Ecto neural progenitor cell (in vitro differentiated cells): ENCODE measurements at places on chromosomes 11 and 22.

- no peak for DNase-seq
Observed at GRCh38 chr11:43786016-43786415, 94.6 kb upstream of the ALKBH3 start.

DNA sequence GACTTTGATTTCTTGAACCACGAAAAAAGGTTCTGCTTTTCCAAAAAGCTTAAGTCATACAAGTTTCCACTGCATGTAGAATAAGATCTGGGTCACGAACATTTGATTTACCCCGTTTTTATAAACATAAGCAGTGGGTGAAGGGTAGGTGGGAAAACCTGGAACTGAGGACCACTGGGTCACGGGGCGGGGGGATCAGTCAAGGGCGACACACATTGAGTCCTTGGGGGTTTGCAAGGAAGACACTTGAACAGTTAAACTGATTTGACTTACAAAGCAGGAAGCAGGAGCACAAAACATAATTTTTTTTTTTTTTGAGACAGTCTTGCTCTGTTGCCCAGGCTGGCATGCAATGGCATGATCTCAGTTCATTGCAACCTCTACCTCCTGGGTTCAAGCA, 10.9 kb downstream of the FADS3 start:
- no peak for DNase-seq

- DNase-seq: no peak
Observed at GRCh38 chr11:26805001-26805400, 83.1 kb upstream of the SLC5A12 start.

GRCh38 chr11:106961048-106961447, 57.2 kb downstream of the GUCY1A2 start:
- DNase-seq: no peak

DNA sequence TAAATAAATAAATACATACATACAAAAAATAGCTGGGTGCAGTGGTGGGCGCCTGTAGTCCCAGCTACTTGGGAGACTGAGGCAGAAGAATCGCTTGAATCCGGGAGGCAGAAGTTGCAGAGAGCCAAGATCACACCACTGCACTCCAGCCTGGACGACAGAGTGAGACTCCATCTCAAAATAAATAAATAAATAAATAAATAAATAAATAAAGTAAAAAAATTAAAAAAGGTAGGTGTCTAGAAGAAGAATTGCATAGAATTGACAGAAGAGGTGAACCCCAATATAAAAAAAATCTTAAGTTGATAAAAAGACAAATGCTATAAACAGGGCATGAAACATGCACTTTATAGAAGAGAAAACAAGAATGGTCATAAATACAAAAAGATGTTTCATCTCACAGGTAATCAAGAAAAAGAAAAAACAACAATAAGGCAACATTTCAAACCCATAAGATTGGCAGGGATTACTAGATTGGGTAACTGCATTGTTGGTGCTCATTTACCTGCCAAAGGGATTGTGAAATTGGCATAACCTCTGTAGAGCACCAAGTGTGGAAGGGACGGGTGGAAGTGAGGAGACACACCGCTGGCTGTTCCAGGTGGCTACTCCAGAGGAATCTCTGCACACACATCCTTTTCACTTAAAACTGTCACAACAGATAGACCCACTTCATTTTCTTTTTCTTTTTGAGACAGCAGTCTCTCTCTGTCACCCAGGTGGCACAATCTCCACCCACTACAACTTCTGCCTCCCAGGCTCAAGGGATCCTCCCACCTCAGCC, 44.7 kb downstream of the NF2 start:
- DNase-seq: no peak

DNA sequence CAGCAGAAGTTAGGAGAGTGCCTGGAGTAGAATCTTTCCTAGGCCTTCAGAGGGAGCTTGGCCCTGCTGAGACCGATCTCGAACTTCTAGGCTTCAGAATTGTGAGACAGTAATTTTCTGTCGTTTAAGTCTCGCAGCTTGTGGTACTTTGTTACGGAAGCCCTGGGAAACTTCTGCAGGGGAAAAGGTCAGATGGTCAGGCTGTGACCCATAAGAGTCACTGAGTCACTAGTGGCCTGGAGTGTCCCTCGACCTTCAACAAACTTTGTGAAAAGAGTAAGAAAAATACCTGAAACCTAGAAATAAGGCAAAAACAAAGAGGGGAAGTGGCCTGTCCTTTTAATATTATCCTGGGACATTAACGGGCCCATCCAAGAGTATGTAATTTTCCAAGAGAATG, 34.6 kb downstream of the CSNK2A3 start:
- DNase-seq: no peak

- no peak for DNase-seq
Observed at GRCh38 chr11:64303109-64304031, 2.0 kb upstream of the ESRRA start.

DNA sequence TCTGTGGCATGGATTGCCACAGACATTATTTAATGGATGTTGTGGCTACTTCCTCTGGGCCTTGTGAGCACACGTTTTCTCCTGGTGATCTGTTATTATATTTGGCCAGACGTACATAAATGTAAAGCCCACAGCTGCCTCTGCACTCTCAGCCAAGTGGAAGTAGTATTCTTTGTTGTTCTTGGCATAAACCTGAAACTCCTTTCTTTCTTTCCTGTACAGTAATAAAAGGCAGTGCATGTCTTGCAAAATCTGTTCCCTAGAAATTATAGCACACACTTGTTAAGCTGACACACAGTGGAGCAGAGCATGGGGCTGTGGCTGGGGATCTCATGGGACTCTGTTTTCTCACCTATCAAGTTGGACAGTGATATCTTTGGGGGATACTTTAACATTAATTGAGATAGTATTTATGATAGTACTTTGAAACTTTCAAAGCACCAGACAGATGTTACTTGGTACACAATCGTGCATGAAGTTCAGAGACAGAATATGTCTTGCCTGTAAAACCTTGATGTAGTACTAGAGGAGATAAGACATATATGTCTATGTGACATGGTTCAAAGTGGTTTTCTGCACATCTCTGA, 20.9 kb downstream of the PANX1 start:
- no peak for DNase-seq

- DNase-seq: no peak
Observed at GRCh38 chr11:96096360-96096759, 172.5 kb upstream of the MTMR2 start.

DNA sequence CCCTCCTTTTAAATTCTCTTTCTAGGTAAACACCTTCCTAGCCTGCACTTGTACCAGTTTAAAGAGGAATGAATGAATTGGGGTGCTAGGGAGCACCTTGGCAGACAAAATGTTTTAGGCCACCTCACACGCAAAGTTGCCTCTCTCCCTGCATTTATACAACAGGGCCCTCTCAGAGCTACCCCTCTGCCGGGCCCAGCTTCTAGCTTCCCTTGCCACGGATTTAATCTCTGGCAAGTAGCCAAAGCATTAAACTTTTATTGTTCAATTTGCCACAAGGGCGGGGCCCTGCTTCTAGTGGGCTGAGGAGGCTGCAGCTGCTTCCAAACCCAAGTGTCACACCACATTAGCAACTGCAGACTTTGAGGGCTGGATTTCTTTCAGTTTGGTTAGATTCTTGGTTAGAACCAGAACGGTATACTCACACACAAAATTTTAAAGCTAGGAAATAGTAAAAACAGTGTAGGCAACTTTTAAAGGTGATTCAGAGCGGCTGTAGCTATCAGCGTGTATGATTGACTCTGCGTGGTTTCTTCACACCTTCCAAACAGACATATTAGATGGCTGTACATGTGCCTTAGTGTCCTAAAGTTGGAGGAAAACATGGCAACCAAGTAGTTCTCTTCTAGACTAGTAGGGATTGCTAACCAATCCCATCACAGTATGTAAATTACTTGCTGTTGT, 6.5 kb downstream of the KREMEN1 start:
- no peak for DNase-seq

DNA sequence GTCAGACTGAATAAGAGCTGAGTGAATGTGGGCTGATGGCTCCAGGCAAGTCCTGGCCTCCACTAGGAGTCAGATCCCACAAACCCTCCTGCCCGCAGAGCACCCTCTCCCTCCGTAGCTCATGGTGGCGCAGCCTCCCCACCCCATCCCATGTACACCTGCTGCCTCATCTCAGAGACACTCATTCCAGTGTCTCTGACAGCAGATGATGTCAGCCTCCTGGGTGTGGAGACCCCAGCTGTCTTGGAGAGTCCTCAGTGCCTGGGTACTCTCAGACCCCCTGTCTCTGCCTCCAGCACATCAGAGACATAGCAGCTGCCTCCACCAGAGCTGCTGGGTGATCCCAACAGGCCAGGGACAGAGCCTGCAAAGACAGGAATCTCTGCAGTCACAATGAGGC, 9.5 kb downstream of the IGLL5 start:
- DNase-seq: no peak

- peak; percentile 71 for DNase-seq
Observed at GRCh38 chr22:39699631-39700360, 129.2 kb downstream of the CACNA1I start.

- DNase-seq: no peak
Observed at GRCh38 chr22:49906799-49907290, 11.4 kb downstream of the ALG12 start.

GRCh38 chr11:46953093-46953492, 16.5 kb downstream of the CSTPP1 start:
- DNase-seq: no peak

- no peak for DNase-seq
Observed at GRCh38 chr22:49790912-49791311, 36.8 kb downstream of the BRD1 start.

DNA sequence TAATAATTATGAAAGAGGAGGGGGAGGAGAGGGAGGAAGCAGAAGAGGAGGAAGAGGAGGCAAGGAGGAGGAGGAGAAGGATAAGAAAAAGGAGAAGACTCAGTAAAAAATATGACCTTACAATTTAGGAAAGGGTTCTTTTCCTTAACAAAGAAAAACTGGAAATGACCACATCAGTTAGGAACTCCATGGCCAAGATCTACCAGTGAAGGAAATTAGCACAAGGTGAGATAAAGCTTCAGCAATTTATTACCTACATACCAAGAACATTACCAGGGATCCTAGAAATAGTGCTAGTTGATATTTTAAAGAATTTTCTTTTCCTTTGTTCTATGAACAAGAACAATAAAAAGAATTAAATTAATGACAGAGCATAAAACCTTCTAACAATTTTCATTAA, 172.7 kb downstream of the LRRC4C start:
- DNase-seq: no peak

DNA sequence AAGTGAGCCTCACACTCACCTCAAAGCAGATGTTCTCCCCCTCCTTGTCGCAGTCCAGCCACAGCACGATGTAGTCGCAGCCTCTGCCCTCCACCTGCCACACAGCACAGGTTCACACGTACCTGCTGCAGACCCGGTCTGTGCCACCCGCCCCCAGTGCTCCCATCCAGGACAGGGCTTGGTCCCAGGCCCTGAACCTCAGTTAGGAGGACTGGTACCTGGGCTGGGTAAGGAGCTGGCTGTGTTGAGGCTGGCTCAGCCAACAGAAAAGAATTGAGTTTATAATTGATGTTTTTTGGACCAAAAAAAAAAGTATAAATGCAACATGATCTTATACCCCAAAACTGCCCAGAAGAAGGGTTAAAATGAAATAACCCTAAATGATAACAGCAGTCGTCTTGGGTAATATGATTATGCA, 10.7 kb downstream of the TOP3B start:
- no peak for DNase-seq

DNA sequence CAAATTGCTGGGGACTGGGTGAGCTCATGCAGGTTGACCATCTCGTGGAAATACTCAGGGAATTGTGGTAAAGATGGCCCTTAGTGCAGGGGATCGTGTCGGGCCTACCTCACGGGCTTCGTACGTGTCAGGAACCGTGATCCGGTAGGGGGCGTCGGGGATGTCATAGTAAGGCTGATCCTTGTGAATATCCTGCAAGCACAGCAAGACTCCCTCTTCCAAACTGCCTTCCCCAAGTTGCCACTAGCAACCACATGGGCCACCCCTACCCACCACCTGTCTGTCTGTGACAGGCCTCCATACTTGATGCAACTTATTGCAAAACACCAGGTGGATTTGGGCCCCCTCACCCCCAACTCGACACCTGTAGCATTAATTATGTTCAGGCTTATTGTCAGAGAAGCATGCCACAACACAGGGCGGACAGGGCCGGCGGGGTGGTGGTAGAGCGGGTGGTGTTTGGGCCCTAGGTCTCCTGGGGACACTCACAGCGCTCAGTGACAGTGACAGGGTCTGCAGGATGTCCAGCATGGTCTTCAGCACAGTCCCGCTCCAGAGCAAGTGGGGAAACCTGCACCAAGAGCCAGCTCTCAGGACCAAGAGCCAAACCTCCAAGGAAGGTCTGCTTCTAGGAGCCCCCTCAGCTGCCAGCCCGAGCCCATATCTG, 22.6 kb upstream of the SERPIND1 start:
- DNase-seq: peak; percentile 64

DNA sequence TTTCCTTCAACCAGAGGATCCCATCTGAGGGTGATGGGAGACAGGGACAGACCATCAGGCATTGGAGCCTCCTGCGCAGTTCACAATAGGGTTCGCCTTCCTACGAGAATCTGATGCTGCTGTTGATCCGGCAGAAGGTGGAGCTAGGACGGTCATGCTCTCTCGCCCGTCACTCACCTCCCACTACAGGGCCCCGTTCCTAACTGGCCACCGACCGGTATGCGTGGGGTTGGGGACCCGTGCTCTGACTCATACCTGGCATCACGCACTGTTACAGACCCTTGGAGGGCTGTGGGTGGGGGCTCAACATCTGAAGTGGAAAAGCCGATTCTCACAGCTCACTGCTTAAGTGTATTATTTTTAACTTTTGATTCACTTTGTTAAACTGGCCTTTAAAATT, 402.3 kb downstream of the BRD1 start:
- DNase-seq: no peak
